ENCODE measurements at places on chromosomes 11 and 22.

DNA sequence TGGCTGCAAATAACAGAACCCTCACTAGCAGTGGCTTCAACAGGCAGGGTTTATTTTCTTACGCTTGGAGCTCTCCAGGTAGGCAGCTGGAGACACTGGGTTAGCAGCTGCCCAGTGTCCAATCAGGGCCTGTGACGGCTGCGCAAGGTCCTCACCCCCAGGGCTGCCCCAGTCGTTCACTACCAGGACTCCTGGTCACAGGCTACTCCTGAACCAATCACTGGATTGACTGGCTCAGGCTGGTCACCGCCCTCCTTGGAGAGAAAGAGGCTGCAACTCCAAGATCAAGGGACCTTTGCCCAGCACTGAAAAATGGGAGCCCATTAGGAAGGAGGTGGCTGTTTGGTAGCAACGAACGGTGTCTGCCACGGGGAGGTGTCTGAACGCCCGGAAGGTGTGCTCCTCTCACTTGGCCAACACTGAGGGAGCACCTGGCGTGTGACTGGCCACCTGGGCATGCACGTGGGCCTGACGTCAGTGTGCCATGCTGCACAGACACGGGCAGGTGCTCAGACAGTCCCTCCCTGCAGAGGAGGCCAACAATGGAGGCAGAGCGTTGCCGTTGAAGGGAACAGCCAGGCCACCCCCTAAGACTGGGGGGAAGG lies 5.1 kb downstream of the ARSA start:
- no peak for DNase-seq

DNA sequence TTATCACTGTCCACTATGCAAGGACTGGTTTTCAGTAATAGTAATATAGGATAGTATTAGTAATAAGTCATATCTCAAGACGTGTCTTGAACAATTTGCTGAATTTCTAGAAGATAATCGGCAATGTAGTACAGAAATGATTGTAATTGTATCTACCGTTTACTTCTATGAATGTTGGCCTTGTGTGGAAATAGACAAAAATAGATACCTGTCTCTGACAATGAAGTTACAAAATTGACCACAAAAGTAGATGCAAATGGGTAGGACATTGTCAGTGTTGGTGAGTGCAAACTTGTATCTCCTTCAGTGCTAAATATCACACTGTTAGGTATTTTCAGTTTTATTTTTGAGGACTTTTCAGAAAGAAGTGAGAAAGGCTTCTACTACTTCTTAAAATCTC lies 43.1 kb downstream of the SVIP start:
- DNase-seq = no peak

DNA sequence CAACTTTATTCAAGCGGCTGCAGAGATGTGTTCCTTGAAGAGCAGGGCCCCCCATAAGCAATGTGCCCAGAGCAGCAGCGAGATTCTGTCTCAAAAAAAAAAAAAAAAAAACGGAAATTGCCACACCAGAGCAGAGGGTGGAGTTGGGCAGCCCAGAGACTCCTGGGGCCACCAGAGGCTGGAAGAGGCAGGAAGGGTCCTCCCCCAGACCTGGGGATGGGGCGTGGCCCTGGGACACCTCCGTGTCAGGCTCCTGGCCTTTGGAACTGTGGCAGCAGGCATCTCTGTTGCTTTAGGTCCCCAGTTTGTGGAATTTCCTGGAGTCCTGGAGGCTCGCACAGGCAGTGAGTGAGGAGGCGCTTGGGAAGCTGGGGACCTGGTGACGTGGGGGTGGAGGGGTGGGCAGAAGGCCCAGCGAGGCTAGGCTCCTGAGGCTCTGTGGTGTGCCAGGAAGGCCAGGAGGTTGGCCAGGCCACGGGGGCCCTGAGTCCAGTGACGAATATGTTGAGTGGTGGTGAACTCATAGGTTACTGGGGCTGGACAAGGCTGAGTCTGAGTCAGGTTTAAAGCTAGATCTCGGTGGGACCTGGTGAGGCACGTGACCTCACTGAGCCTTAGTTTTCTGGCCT lies 735.6 kb downstream of the BRD1 start:
- no peak for DNase-seq

DNA sequence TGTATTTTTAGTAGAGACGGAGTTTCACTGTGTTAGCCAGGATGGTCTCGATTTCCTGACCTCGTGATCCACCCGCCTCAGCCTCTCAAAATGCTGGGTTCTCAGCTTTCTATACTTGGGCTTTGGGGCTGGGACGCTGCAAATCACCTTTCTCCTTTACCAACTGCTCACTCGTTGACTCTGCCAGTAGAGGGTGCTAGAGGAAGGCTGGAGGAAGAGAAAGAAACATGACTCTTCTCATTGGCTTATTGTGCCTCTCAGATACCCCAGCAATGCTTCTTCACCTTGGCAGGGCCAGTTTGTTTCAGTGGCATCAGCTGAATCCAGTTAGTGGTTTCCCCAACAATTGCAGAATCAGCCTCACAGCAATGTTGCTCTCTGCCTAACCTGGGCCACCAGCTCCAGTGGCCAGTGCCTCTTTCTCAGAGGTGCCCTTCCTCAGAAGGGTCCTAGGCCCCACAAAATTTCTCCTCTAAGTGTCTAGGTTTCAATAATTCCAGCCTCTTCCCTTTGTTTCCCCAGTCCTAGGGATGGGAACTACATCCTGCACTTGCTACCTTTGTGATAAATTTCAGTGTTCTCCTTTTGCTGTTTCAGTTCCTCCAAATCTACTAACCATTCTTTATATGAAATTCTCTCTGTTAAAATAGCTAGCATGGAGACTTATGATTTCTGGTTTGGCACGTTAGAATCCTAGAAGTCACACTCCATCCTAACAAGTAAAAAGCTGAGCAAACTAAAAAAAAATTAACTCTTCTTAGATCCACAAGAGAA lies 71.5 kb upstream of the VSTM5 start:
- DNase-seq = no peak

GRCh38 chr11:35157814-35158700 lies 19.1 kb downstream of the CD44 start:
- DNase-seq = no peak

- no peak for DNase-seq
Observed at GRCh38 chr11:119384332-119384731, 2.8 kb upstream of the USP2 start.

DNA sequence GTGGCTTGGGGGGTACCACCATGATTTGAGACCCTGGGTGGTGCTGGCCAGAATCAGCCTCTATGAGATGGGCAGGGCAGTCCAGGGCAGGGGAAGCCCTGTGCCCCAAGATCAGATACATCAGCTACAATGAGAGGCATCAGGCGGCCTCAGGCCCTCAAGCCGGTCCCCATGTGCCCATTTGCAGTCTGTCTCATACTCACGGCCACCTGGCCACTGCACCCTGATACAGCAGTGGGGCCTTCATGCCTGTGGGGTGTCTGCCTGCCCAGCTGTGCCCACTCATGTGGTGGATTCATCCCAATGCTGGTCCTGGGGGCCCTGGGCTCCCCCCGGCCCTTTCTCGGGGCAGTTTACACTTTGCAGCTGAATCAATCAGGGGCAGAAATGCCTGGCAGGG lies 42.4 kb upstream of the KCNQ1OT1 start:
- no peak for DNase-seq

- no peak for DNase-seq
Observed at GRCh38 chr11:25441421-25441820, 890.5 kb upstream of the ANO3 start.

GRCh38 chr11:38582756-38583155 lies 1984.7 kb upstream of the RAG2 start:
- no peak for DNase-seq

- DNase-seq = no peak
Observed at GRCh38 chr11:78733031-78733430, 158.4 kb upstream of the NARS2 start.

DNA sequence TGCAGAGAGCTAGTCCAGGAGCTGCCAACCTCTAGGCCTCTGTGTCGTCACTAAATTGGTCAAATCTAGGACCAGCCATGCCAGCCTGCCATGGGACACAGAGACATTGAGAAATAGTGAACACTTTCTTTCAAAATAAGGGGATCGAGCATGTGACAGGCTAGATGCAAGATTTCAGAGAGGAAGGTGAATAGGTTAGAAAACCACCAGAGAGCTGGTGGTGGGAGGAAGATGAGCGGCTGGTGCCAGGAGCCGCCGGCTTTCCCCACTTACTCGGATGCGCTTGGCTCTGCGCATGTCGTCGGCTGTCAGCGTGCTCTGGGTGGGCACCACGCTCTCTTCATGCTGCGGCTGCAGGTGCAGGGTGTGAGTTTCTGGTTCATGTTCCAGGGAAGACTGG lies 35.4 kb upstream of the NFRKB start:
- DNase-seq = no peak

GRCh38 chr22:48832592-48832991 lies 995.1 kb downstream of the BRD1 start:
- DNase-seq = no peak

DNA sequence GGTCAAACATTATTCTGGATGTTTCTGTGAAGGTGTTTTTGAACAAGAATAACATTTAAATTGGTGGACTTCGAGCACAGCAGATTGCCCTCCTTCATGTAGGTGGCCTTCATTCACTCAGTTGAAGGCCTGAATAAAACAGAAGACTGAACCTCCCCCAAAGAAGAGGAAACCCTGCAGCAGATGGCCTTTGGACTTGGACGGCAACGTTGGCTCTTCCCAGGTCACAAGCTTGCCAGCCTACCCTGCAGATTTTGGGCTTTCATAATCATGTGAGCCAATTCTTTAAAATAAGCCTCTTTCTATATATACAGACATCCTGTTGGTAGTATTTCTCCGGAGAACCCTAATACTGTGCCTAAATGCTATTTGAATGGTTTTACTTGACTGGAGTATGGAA lies 432.2 kb upstream of the NARS2 start:
- DNase-seq = no peak

GRCh38 chr11:121534131-121535093 lies 81.6 kb upstream of the SORL1-AS1 start:
- no peak for DNase-seq

DNA sequence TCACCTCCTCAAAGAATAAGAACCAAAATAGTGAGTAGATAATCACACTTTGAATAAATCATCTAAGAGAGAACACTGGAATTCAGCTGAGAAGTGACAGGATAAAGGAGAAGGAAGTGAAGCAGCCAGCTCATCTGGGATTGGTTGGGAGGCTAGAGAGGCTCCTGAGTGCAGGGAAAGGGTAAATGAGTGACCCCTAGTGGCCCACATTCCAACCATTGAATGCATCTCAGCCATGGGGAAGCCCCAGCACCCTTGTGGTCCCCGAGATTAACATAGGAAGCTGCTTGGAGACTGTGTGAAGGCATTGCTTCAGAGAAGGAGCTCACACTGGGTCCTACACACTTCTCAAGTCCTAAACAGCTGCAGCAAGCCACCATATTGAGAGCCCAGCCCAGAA lies 82.3 kb downstream of the JRKL start:
- DNase-seq = no peak

DNA sequence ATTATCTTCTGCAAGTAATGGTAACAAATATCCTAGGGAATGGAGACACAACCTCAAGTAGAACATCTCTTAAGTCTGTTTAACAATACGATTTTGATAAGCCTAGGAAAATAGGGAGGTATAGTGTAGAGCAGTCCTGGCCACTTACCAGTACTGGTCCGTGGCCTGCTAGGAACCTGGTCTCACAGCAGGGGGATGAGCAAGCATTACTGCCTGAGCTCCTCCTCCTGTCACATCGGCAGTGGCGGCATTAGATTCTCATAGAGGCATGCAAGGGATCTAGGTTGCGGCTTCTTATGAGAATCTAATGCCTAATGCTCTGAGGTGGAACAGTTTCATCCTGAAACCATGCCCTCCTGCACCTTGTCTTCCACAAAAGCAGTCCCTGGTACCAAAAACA lies 4.4 kb downstream of the OR51V1 start:
- DNase-seq = no peak

DNA sequence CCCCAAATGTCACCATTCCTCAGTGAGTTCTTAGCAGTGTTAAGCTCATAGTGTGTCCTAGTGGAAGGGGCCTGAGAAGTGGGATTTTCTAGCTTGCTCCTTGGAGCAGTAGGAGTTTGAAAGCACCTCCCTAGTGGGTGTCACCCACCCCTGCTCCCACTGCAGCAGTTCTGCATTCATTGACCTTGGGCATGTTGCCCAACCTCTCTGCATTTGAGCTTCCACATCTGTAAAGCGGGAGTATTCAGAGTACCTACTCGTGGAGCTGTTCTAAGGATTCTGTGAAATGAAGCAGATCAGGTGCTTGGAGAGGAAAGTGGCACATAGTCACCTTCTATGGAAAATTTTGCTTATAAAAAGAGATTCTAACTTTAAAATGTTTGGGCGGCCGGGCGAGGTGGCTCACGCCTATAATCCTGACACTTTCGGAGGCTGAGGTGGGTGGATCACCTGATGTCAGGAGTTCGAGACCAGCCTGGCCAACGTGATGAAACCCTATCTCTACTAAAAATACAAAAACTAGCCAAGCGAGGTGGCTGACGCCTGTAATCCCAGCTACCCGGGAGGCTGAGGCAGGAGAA lies 16.9 kb downstream of the LMO2 start:
- DNase-seq = no peak

DNA sequence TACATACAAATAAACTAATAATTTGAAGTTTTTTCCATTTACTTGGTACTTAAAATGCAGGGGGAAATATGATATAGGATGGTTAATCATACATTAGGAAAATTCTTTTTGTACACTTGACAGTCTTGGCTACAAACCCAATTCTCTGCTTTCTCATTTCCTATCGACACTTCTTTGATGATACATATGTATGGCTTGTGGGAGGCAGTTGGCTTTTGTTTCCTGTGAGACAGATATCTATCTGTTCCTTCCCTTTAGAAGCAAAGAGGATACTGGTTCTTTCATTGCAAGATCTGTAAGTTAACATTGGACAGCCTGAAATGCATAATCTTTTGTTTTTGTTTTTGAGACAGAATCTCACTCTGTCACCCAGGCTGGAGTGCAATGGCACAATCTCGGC lies 47.9 kb upstream of the ADORA2A start:
- no peak for DNase-seq

GRCh38 chr11:103494491-103494890 lies 385.3 kb downstream of the DYNC2H1 start:
- DNase-seq = no peak

All from effector CD4-positive, alpha-beta T cell (primary cell).